ENCODE measurements at places on chromosomes 5 and 9. TPM values are rescaled to one million over a fixed set of nuclear protein-coding genes. Genes with fewer than 3 reads are reported as not detected.

DNA sequence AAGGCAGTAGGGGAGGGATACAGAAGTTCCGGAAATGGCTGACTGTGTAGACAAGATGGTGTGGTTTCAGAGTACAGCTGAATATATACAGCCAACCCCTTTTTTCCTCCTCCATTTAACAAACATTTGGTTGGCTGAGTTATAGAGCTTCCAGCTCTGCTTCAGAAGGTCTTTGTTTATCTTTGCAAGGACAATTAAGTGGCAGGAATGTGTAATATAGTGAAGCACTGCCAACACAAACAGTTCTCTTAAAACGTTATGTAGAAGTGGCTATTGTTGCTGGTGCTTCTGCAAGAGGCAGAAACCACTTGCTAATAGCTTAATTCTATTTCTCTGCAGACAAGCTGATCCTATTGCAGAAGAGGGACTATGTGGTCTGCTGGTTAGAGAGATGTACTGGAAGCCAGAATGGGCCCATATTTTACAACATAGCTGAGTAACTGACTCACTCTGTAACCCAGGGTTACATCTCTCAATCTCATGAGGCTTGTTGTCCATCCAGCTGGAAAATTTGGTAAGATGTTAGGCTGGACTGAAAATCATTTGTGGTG is 62.7 kb upstream of the OSMR start:
- peak overlapping the region; percentile 52 for H3K27ac ChIP-seq
- H3K4me1 ChIP-seq = peaks cover 35% of the 10 kb centered on the region
- no peaks in the 10 kb centered on the region for H3K27me3 ChIP-seq
- H3K4me3 ChIP-seq = no peak overlapping the region
- DNase-seq = no peak

- H3K4me1 ChIP-seq = peaks cover 7% of the 10 kb centered on the region
- DNase-seq = no peak
- H3K27me3 ChIP-seq = no peaks in the 10 kb centered on the region
- H3K36me3 ChIP-seq = peaks cover 69% of the 10 kb centered on the region
Measured at GRCh38 chr9:137759117-137759516, 118.5 kb upstream of the CACNA1B start.

- H3K4me3 ChIP-seq = no peak overlapping the region
- H3K27me3 ChIP-seq = no peaks in the 10 kb centered on the region
- peaks cover 20% of the 10 kb centered on the region for H3K36me3 ChIP-seq
- H3K4me1 ChIP-seq = peaks cover 12% of the 10 kb centered on the region
Measured at GRCh38 chr9:96493757-96494156, 43.8 kb downstream of the HABP4 start.

GRCh38 chr5:6868575-6869215 is 155.5 kb downstream of the TENT4A start:
- H3K27me3 ChIP-seq = no peaks in the 10 kb centered on the region
- no peak for DNase-seq
- H3K27ac ChIP-seq = no peak overlapping the region
- H3K4me1 ChIP-seq = no peaks in the 10 kb centered on the region
- H3K36me3 ChIP-seq = no peaks in the 10 kb centered on the region

DNA sequence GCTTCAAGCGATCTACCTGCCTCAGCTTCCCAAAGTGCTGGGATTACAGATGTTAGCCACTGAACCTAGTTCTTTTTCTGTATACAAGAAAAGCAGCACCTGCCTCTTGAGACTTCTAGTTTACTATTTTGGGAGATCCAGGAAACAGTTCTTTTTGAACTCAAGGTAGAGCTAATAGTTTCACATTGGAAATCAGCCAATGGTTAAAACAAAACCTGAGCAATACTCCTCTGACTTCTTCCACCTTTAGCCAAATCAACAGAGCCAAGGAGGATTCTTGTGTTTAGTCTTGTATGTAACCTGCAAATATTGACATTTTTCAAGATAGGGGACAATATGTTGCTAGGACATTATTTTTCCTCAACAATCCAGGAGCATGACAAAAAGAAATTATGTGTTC is 349.4 kb downstream of the SH3GL2 start:
- no peaks in the 10 kb centered on the region for H3K27me3 ChIP-seq
- H3K36me3 ChIP-seq = no peaks in the 10 kb centered on the region
- H3K27ac ChIP-seq = no peak overlapping the region
- H3K4me3 ChIP-seq = no peak overlapping the region
- H3K4me1 ChIP-seq = no peaks in the 10 kb centered on the region

DNA sequence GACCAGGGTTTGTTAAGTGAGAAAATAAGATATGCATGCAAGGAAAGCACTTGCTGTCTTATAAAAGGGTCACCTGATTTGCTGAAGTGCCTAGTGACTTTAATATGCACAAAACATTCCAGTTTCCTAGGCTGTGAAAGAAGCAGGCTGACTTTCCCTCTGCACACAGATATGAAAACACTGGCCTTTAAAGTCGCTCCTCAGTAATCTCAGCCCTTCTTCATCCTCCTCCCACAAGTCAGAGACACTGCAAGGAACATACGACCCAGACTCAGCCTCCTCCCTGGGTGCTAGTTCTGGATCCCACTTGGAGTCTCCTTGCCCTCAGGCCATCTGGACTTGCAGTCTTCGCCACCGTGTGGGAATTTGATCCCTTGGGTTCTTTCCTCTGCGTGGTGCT is 166.1 kb downstream of the CFAP90 start:
- no peak overlapping the region for H3K4me3 ChIP-seq
- no peaks in the 10 kb centered on the region for H3K4me1 ChIP-seq
- no peaks in the 10 kb centered on the region for H3K36me3 ChIP-seq
- no peaks in the 10 kb centered on the region for H3K27me3 ChIP-seq

Gene SPATA9
- total RNA-seq = not detected

DNA sequence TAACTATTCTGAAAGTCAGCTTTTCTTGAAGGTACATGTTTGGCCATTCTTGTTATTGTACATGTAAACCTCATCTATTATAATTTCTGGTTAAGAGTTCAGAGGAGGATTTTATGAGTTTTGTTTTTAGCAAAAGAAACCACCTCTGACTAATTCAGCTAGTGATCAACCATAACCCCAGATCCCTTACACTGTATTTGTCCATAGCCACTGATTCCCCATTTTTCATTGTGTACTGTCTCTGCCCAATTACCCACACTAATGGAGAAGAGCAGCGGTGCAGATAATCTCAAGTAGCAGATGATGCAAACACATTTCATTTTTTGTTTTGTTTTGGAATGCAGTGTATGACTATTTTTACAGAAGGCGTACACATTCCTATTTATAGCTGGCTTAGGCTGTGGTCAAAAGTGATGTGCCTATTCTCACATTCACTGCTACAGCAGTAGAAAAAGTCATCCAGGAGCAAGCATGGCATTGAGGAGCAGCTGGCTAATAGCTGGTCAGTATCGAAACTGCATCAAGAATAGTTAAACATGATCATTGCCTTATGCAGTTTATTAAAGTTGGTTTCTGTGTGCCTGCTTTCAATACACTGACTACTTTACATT is 988.3 kb downstream of the DTWD2 start:
- DNase-seq = no peak
- no peak overlapping the region for H3K27ac ChIP-seq
- no peaks in the 10 kb centered on the region for H3K4me1 ChIP-seq
- no peak overlapping the region for H3K4me3 ChIP-seq
- no peaks in the 10 kb centered on the region for H3K36me3 ChIP-seq

Gene LCP2
- 83.1 TPM for total RNA-seq

GRCh38 chr5:139660923-139661814 is 13.0 kb downstream of the CXXC5 start:
- peak overlapping the region; percentile 39 for H3K4me3 ChIP-seq
- H3K4me1 ChIP-seq = peaks cover 79% of the 10 kb centered on the region
- peak; percentile 93 for DNase-seq
- no peaks in the 10 kb centered on the region for H3K27me3 ChIP-seq
- no peaks in the 10 kb centered on the region for H3K36me3 ChIP-seq
- peak overlapping the region; percentile 85 for H3K27ac ChIP-seq

- no peaks in the 10 kb centered on the region for H3K36me3 ChIP-seq
- peak overlapping the region; percentile 77 for H3K4me3 ChIP-seq
- peak; percentile 86 for DNase-seq
- H3K27me3 ChIP-seq = no peaks in the 10 kb centered on the region
- peaks cover 32% of the 10 kb centered on the region for H3K4me1 ChIP-seq
Measured at GRCh38 chr9:114611516-114612271, 603 bp downstream of the TMEM268 start.

- H3K4me1 ChIP-seq = peaks cover 5% of the 10 kb centered on the region
- no peaks in the 10 kb centered on the region for H3K36me3 ChIP-seq
- H3K27ac ChIP-seq = no peak overlapping the region
- no peak overlapping the region for H3K4me3 ChIP-seq
- DNase-seq = no peak
Measured at GRCh38 chr9:93072383-93072795, 13.9 kb downstream of the SUSD3 start.

GRCh38 chr5:169978714-169979113 is 1.6 kb downstream of the INSYN2B start:
- no peaks in the 10 kb centered on the region for H3K27me3 ChIP-seq
- H3K4me1 ChIP-seq = no peaks in the 10 kb centered on the region
- H3K27ac ChIP-seq = no peak overlapping the region
- no peaks in the 10 kb centered on the region for H3K36me3 ChIP-seq
- DNase-seq = no peak

- peak; percentile 89 for DNase-seq
- H3K4me3 ChIP-seq = no peak overlapping the region
- no peaks in the 10 kb centered on the region for H3K27me3 ChIP-seq
- peaks cover 84% of the 10 kb centered on the region for H3K36me3 ChIP-seq
Measured at GRCh38 chr9:127503947-127504886, 52.9 kb downstream of the LRSAM1 start.

DNA sequence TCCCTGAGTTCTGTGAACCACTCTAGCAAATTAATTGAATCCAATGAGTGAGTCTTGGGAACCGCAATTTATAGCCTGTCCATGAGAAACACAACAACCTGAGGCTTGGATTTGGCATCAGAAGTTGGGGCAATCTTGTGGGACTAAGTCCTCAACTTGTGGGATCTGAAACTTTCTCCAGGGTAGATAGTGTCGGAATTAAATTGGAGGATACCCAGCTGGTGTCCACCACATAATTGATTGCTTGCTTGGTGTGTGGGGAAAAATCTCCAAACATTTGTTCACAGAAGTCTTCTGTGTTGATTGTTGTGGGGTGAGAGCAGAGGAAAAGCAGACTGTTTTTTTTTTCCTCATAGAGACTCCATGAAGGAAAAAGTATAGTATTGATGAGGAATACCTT is 320.6 kb upstream of the MEF2C start:
- no peaks in the 10 kb centered on the region for H3K4me1 ChIP-seq
- H3K4me3 ChIP-seq = no peak overlapping the region
- H3K36me3 ChIP-seq = no peaks in the 10 kb centered on the region
- DNase-seq = no peak
- H3K27me3 ChIP-seq = no peaks in the 10 kb centered on the region
- no peak overlapping the region for H3K27ac ChIP-seq
